ENCODE measurements at places on chromosomes 2 and 18.
A peak's percentile ranks its signal among the peaks of the same experiment; 100 is the strongest.

DNA sequence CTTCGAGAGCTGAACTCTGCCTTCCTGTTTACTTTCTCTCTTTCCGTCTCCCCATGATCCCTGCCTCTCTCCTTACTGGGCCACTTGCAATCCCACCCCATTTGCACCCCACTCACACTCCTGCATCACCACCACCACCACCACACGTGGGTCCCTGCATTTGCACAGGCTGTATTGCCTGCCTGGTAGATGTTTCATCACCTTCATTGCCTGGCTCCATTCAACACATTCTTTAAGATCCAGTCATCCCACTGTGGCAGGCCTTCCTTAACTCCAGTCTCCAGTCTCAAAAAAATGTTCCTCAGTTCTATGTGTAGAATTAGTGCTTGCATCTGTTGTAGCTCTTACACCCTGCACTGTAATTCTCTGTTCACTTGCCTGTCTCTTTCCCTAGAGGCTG lies 13.9 kb downstream of the NOSTRIN start:
- DNase-seq = no peak

- no peak for DNase-seq
These were observed 63.9 kb upstream of the ACVR1 start for GRCh38 chr2:157940024-157940423.

DNA sequence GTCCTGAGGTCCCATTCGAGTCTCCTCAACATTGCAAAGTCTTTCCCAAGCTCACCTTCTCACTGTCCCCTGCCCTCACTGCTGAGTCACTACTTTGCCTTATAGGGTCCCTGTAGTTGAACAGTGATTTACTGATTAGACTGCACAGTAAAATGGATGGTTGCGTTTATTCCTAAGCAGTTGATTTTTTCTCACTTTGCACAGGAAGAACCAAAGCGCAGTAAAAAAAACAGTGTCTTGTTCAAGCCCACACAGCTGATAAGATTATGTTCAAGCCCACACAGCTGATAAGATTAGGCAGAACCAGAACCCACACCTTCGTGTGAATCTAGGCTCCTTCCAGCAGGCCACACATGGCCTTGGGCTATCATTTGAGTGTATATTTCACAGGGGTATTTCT lies 215.3 kb upstream of the COPS8 start:
- DNase-seq = no peak

DNA sequence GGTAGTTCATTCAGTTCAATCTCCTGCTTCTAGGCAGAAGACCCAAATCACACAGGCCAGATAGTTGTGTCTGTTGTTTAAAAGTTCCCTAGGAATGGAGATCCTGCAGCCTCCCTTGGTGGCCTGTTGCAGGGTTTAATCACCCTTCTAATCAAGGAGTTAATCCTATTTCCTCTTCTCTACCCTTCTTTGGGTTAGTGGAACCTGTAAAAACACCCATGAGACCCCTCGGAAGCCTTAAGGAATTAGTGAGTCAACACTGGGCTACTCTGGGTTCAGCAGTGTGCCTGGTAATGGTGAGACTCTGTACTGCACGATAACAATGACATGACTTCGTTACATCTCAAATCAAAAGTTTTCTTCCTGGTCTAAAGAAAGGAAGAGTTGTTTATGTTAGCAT lies 217.6 kb upstream of the NRP2 start:
- no peak for DNase-seq

GRCh38 chr2:35783723-35784122 lies 571.9 kb upstream of the CRIM1 start:
- no peak for DNase-seq

DNA sequence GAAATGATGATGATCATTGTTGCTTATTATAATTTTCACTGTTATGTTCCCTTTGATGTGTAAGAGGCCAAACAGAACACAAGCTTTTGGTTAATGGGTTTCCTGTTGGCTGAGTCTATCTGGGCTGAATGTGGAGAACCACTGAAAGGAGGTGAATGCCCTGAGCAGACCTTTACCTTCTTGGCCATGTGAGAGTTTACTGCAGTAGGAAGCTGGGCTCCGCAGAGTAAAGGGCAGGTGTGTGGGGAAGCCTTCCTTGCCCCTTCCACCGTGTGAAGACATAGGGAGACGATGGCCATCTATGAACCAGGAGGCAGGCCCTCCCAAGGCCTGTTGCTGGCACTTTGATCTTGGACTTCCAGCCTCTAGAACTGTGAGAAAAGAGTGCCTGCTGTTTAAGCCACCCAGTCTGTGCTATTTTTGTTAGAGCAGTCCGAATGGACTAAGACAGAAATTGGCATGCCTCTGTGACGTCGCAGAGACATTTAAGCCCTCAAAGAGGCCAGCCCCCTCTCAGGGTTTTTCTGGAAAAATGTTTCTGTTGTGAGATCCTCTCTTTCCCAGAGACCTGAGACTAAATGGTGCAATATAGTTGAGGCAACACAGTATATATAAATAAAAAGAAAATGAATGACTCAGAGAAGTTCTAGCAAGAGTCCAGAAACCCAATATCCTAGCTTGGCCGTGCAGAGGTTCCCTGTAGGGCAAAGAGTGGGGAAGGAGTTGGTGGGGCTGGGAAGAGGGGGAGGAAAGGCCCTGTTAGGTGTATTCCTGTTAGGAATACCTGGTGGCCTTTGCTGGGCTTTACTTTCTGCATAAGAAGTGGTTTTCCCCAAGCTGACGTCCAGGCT lies 121.9 kb upstream of the LGALSL start:
- DNase-seq = no peak

- DNase-seq = no peak
These were observed 210.9 kb upstream of the TMEM200C start for GRCh38 chr18:6106091-6106685.

- no peak for DNase-seq
These were observed 145.0 kb downstream of the MAP4K4 start for GRCh38 chr2:101842471-101842870.

- peak; percentile 46 for DNase-seq
These were observed 45.4 kb downstream of the RASGRP3 start for GRCh38 chr2:33521791-33522281.

Data from renal cortex interstitium (tissue), 15 donors.